NCI-H1417 treated with DMSO at 0.1 percent for 48 hours (cell line): ENCODE measurements at places on chromosomes 3 and 15.

DNA sequence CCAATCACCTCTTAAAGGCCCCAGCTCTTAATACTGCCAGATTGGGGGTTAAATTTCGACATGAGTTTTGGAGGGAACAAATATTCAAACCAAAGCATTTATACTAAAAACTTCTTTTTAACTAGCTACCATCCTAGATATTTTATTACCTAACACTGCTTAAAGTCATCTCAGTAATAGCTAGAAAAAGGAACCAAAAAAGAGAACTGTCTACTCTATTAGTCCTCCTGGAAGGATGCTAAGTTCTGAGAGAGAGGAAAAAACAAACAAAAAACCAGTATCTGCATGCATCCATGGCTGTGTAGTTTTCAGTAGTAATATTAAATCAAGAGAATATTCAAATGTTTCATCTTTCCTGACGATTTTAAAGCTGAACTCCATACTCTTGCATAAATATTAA is 5.8 kb downstream of the CPOX start:
- DNase-seq, result no peak

DNA sequence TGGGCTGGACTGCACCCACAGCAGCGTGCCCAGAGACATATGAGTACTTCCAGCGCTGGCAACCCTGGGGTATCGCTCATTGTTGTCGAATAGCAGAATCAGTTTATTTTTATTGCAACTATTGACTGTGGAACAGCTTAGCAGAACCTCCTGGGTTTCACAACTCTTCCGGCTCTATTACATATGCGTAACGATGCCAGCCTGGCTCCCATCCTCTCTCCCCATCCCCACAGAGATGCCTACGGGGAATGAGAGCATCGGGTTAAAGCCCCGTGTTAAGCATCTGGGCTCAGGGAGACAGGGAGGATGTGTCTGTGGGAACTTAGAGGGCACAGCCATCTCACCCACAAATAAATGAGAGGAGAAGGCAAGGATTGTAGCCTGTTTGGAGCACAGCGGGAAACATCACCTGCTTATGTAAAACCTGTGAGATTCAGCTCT is 76.6 kb upstream of the DLG1 start:
- DNase-seq, result no peak

GRCh38 chr3:6182476-6182875 is 678.4 kb upstream of the GRM7 start:
- no peak for DNase-seq

GRCh38 chr15:90095521-90095959 is 6.7 kb downstream of the IDH2 start:
- DNase-seq, result peak; percentile 28

GRCh38 chr3:47113669-47114365 is 50.1 kb downstream of the SETD2 start:
- DNase-seq, result no peak

DNA sequence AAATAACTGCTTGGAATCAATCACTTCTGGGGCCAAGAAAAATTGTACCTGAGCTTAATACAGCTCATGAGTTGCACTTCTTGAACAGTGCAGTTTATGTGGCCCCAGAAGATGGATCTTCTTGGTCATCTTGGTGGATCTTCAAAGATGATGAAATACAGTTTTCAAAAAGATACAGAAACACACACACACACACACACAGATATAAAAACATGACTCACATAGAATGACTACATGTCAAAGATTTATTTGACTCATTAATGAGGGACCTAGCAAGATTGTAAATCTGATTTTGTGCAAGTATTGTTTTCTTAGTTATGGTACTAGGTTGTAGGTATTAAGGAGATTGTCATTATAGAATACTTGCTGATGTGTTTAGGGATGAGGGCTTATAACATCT is 32.6 kb downstream of the PDCD6IP start:
- DNase-seq, result no peak

DNA sequence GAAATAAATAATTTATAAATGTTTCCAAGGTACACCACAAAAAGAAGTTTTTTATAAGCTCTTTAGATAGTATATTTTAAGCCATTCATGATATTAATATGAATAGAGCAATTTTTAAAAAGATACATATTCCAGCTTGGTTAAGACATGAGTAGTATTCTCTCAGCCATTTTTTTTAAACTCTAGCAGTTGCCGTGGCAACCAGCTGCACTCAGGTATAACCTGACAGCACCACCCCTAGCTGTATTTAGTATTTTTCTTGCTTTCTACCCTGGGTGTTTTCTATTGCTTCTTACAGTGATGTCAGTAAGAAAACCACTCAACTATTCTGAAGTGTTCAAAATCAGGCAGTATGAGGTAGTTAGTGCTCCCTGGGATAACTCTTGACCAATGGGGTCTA is 496.3 kb upstream of the CNTN3 start:
- DNase-seq, result no peak
